ENCODE measurements at places on chromosomes 13 and 19.
A peak's percentile ranks its signal among the peaks of the same experiment; 100 is the strongest.

DNA sequence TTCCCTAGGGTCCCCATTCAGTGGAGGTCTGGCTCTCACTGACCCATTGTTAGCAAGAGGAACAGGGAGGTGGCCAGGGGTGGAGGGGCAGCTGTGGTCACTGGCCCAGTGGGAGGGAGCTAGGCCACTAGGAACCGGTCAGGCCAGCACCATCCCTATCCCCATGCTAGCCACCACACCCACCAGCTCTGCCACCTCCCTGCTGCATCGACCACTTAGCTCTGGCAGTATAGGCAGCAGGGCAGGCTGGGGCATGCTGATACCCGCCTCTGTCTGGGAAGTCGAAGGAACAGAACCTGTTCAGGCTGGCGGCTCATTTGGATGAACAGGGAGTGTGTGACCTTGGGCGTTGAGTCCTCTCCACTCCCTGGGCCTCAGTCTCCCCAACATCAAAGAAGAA, 4.7 kb downstream of the PPP1R13L start:
- DNase-seq, result no peak

DNA sequence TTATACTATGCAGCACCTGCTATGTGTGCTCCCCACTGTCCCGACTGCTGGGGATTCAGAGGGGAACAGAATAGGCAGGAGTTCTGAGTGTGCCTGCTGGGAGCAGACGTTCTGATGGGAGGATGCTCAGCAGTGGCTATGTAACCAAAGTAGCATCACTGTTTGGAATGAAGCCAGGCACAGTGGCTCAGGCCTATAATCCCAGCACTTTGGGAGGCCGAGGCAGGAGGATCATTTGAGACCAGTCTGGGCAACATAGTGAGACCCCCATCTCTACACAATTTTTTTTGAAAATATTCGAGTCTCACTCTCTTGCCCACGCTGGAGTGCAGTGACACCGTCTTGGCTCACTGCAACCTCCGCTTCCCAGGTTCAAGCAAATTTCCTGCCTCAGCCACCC, 6.0 kb downstream of the ATG4D start:
- no peak for DNase-seq

GRCh38 chr13:44312834-44313551, 60.6 kb upstream of the SERP2 start:
- DNase-seq, result peak; percentile 93

GRCh38 chr13:51785712-51786424, 18.1 kb downstream of the DHRS12 start:
- DNase-seq, result peak; percentile 62

DNA sequence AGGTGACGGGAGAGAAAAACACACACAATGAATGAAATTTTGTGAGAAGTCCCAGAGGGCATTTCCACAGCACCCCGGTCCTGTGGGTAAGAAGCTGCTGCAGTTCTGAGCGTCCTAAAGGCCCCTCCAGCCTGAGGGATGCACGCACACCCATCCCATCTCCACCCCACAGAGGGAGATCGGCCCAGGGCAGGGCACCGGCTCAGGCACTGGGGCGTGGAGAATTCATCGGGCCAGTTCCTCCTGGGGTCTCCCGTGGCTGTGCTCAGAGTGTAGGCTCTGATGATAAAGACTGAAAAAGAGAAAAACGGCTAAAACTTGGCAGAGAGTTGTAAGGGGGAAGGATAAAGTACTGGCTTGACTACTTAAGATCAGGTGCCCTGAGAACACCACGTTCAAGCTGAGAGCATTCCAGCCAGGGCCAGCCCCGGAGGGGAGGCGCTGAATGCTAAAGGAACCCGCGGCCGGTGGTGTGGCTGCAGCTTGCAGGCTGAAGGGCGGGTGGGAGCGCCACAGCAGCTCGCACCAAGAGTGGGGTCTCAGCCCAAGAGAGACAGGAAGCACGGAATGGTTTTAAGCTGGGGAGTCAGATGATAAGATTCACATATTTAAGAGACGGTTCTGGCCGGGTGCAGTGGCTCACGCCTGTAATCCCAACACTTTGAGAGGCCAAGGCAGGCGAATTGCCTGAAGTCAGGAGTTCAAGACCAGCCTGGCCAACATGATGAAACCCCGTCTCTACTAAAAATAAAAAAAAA, 121.9 kb upstream of the SPACA7 start:
- no peak for DNase-seq

DNA sequence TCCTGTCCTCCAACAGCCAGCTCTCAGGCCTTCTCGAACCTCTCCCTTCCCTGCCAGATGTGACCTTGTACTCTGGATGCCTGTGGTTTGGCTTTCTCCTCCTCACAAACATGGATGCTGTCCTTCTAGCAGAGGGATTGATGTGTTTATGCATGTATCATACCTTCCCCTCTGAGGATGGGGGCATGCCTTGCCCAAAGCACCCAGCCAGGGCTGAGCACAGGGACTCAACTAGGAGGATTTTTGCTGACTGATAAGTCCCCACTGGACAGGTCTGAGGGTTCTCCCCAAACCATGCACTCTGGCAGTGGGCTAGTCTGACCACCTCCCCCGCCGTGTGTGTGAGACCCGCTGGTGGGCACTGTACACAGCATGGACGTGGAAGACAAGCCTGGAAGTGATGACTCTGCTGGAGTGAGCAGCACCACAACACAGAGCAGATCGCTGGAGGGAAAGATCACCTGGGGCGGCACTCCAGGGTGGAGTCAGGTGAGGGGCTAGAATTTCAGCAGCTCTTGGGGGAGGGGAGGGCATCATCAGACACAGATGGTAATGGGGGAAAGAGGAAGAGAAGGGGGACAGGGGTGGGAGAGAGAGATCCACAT, 360.3 kb upstream of the ZNF507 start:
- no peak for DNase-seq

- no peak for DNase-seq
Measured at GRCh38 chr13:25819856-25820530, 231.8 kb downstream of the SHISA2 start.

DNA sequence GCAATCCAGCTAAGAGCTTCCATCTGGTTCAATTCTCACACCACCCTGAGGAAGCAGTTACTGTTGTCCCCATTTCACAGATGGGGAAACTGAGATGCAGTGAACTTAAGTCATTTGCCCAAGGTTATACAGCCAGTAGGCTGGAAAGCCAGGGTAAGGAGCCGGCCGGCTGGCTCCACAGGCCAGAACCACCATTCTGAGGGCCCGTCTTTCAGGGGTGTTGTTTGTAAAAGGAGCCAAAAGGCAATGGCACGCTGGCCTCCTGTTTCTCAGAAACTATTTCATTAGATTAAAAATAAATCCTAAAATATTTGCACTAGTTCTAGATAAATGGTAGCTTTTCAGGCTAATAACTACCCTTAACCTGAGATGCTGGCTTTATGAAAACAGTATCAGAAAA, 114.9 kb downstream of the CRYL1 start:
- no peak for DNase-seq

DNA sequence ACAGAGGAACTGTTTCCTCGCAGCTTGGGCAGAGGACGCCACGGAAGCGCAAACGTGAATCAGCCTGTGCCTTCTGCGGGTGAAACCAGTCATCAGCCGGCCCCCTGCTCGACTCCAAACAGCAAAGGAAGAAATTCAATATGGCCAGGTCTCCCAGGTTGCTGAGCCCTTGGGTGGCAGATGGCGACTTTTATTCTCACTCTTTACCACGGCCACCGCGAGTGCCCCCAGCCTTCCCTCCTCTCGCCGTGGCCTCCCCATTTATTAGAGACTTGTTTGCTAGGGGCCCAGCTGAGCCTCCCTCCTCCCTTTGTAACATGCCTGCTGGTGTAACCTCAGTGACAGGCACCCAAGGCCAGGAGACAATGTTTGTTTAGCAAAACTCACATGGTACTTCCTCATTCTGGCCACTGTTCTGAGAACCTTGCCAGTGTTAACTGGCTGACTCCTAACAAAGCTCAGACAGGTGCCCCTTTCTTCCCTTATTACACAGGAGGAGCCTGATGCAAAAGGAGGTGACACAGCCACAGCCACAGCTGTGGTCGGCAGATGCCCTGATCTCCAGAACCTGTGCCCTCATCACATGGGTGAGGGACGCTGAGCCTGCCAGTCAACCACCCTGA, 5.8 kb downstream of the RAB20 start:
- DNase-seq, result no peak

- DNase-seq, result no peak
Measured at GRCh38 chr13:103134271-103134670, 68.1 kb upstream of the SLC10A2 start.

DNA sequence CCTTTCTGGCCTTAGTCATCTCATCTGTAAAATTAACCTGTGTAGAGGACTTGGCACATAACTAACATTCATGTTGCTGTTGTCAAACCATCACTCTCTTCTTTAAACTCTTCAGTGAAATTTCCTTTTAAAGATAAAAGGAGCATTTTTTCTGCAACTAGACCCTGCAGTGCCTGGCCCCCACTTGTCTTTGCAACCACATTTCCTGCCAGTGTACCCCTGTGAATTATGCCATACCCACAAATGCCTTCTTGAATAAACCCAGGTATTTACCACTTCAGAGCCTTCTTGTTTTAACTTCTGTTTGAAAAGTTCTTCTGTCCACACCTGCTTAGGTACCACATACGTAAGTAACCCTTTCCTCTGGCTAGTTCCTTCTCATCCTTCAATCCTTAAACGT, 118.8 kb downstream of the CDK8 start:
- DNase-seq, result no peak

- peak; percentile 67 for DNase-seq
Measured at GRCh38 chr19:35756377-35757230, at the start of gene HSPB6. HSPB6 (minus strand) TSS chr19:35757029; CDS start chr19:35757008, 21 bp downstream.

DNA sequence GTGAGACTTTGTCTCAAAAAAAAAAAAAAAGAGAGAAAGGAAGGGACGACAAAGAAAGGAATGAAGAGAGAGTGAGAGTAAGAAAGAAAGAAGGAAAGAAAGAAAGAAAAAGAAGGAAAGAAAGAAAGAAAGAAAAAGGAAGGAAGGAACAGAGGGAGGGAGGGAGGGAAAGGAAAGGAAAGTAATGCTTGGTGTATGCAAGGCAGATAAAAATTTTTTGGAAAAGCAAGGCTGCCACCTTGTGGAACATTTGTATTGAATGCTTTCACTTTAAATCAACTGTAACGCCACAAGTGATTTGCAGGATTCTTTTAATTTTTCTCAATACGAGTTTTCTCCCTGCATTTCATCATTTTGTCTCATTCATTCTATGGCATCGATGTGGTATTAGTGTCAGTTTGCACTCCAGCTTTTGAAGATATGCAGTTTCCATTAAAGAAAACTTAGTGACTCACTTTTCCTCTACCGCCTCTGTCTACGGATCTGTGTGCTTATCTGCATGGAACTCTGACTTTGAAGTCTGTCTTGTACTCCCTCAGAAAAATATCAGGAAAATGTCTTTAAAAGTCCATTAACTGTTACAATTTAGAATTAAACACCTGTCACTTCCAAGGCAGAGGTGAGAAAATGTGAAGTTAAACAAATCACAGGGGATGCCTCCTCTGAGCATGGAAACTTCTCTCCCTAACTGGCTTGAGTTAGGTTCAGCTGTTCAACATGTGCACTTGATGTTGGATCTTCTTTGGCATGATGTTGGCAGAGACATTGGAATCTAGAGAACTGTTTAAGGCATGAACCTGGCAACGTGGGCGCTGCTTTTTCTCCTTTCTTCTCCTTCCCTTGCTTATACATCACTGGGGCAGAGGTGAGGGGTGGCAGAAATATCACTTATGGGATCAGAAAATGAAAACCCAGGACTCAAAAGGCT, 20.0 kb upstream of the ZDHHC20 start:
- peak; percentile 76 for DNase-seq

GRCh38 chr13:27791146-27791900, 960 bp upstream of the GSX1 start:
- DNase-seq, result no peak

DNA sequence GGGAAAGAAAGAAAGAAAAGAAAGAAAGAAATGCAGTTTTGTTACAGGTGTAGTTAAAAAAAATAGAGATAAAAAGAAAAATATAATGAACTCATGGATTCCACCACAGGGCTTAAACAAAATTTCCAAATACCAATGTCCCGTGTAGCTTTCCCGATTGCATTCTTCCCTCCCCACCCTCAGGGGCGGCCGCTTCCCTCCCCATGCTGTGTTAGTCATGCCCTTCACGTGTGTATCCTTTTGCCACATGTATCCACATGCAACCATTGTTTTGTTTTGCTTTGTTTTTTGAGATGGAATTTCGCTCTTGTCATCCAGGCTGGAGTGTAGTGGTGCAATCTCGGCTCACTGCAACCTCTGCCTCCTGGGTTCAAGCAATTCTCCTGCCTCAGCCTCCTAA, 3.6 kb upstream of the KMT5C start:
- DNase-seq, result peak; percentile 49

DNA sequence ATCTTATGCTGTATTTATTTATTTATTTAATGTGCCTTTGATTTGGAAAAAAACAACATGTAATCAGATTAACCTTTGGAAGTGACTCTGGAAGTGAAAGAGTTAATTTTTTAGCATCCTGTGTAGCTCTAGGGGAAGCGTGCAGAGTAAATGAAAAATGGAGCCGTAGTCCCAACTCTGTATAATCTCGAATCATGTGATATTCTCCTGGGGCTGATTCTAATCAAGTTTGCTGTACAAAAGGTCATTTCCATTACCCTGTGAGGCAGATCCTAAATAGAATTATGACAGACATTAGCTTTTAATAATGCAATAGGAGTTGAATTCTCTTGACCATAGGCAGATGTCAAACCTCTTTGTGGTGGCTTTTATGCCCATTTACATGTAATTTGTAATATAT, 238.6 kb upstream of the CSNK1A1L start:
- no peak for DNase-seq

DNA sequence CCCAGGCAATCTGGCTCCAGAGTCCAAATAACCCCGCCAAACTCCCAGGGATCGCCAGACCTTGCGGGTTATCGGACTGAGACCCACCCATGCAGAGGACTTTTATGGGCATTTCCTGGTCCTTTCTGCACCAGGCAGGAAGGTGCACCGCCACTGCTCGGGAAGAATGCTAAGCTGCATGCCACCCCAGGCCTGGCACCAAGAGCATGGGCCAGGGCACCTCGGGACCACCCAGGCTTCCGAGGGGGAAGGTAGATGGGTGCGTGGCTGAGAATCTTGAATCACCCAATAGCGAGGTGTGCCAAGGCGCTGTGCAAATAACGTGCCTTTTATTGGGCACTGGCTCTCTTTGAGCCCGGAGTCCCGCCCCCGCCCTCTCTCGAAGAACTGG, 422 bp upstream of the ZNF575 start:
- DNase-seq, result no peak

- DNase-seq, result no peak
Measured at GRCh38 chr13:109900320-109900719, 113.9 kb upstream of the IRS2 start.

- DNase-seq, result no peak
Measured at GRCh38 chr19:56710437-56710836, 38.9 kb upstream of the ZNF835 start.

DNA sequence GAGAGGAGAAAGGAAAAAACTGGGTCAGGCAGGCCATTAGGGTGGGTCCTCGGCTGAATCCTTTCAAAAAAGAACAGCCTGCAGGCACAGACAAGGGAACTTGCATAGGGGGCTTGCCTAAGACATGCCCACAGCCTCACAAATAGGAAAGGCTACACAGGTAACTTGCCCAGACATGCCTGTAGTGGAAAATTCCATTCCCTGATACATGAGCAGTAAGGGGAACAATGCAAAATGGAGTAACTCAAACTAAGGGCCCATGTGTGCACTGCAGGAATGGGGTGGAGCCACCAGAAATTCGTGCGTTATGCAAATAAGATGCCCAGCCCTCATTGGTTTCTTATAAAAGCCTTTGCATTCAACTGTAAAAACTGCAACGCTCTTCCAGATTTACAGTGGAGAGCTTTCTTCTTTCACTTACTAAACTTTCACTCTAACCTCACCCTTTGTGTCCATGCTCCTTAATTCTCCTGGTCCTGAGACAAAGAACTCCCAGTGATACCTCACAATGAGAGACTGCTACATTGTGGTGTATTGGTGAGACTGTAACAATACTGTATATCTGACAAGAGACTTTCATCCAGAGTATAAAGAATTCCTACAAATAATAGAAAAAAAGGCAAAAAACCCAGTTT, 59.5 kb upstream of the SLITRK1 start:
- no peak for DNase-seq
